Stimulated activated CD8-positive, alpha-beta memory T cell treated with anti-CD3 and anti-CD28 coated beads, Interleukin-4, amount 100 ng/mL, for 4 hours (primary cell): ENCODE measurements at places on chromosomes 12 and 14.

- no peak for DNase-seq
Observed at GRCh38 chr14:41899416-41899815, 292.7 kb downstream of the LRFN5 start.

DNA sequence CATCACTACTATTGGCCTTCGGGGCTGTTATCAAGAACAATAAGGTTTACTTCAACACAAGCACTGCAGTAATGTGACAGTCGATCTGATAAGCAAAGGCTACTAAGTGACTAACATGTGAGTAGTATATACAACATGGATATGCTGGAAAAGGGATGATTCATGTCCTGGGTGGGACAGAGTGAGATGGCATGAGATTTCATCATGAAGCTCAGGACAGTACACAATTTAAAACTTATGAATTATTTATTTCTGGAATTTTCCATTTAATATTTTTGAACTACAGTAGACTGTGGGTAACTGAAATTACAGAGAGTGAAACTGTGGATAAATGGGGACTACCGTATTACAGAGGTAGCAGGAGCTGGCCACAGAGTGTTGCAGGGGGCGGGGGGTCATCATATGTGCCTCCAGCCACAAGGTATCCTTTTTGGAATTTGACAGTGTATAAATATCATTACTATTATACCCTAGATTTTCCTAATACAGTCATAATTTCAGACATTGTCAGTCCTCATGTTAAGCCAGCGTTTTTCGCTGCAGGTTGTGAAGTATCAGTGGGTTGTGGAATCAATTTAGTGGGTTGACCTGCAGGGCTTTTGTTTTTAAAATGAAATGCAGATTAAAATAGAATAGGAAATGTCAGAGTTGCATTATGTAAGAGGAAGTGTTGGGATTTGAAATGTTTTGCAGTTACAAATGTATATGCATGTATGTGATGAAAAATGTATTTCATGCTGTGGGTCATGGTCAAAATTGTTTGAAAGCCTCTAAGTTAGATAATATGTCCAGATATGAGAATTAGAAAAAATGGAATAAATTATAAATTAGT lies 148.0 kb upstream of the NUDT4 start:
- DNase-seq = no peak

DNA sequence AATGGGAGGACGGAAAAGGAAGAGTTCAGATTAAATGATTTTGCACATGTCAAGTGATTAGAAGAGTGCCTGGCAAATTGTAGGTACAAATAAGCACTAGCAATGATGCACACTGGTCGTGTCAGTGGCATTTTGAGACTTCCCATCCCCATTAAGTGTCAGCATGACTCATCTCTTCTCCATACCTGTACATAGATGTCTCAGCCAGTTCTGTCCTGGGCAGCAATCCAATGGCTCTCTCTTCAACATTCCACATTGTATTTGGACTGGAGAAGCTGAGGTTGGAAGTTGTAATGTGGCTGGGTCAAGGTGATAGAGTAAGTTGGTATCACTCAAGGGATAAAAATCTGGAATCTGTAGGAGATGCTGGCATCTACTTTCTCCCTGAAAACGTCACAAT lies 742.7 kb downstream of the VRK1 start:
- no peak for DNase-seq

GRCh38 chr14:64848239-64848638 lies 31.5 kb downstream of the SPTB start:
- no peak for DNase-seq

DNA sequence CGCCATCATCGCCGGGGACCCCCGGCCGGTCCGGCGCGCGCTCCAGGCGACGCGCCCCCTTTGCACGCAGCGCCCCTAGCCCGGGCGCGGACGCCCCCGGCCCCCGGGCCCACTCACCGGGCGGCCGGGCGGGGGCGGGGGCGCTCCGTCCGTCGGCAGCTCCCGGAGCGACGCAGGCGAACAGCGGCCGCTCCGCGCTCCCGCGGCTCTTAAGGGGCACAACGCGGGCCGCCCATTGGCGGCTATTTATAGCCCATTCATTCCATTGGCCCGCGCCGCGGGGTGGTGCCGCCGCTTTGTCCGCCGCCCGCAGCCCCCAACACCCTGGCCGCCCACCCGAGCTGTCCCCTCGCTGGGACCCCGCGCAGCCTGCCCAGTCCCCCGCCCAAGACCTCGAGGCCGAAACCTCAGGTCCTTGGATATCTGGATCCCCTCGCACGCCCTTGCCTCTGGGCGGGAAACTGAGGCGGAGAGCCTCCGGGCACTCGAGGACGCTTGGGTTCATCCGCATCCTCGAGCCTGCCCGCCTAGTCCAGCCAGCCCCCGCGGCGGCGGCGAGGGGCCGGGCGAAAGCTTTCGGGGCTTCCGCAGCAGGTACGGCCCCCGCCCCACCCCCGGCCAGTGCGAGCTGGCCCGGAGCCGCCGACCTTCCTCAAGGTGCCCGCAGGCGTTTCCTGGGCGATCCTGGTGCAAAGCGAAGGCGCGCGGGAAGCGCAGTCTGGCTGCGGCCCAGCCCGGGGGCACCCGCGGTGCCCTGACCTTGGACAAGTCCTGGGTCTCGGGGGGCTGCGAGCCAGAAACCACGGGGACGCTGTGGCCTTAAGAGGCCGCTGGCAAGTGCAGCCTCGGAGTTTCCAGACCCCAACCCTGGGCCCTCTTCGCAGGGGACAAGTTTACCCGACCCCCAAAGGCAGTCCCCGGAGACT lies at the start of gene CKB:
TSS of gene CKB (minus strand) at position 182 of the 926 bp plus-strand sequence. CDS start 337 bp downstream, outside the sequence.
- DNase-seq = no peak

GRCh38 chr12:39503439-39503838 lies 60.5 kb upstream of the KIF21A start:
- no peak for DNase-seq

DNA sequence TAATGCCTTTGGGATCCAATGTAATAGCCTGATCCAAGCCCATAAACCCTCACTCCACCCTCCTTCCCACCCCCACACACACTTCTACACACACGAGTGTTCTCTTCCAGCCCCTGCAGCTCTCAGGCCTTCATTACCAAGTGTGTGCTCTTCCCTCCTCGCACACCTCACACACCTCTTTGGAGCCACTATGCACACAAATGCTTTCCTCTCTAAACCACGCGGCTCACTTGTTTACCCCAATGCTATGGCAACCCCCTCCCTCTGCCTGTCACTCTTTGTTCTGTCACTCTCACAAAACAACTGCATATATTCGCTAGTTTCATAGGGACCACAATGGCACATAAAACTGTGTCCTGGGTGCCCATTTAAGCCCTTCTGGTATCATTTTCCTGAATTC lies 35.1 kb downstream of the PPP2R5E start:
- DNase-seq = no peak

DNA sequence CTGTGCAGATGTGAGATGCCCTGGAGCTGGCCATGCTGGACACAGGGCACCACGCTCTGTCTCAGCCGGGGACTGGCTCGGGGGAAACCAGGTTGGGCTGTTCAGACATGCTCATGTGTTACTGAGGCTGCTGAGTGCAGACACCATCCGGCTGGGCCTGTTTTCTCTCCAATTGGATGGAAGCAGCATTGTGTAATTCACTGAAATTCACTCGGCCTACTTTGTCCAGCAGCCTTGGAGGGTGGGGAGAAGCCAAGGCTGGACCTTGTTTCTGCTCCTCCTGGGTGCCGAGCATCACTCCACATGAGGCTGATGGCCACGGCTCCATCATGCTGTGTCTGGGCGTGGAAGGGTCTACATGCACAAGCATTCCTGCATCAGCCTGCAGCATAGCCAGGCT lies 130.7 kb downstream of the SMOC1 start:
- no peak for DNase-seq
